ENCODE measurements at places on chromosomes 16 and 17. TPM values are rescaled to one million over a fixed set of nuclear protein-coding genes. Genes with fewer than 3 reads are reported as not detected.

The NTN3 gene
- total RNA-seq, result not detected

The TBC1D3G gene
- total RNA-seq, result not detected

The HEXIM2 gene
- total RNA-seq, result 13.0 TPM

The HASPIN gene
- 5.2 TPM for total RNA-seq

The SLC13A5 gene
- total RNA-seq, result 1.3 TPM

The SLC38A8 gene
- not detected for total RNA-seq

The HBQ1 gene
- not detected for total RNA-seq

The GUCY2D gene
- not detected for total RNA-seq

The CNOT1 gene
- 152 TPM for total RNA-seq

The ABCC3 gene
- total RNA-seq, result 0.67 TPM

The OR4D1 gene
- not detected for total RNA-seq

The CX3CL1 gene
- 9.2 TPM for total RNA-seq
